Gastrocnemius medialis (tissue), 4 donors: ENCODE measurements at places on chromosomes 7 and 10. TPM values are rescaled to one million over a fixed set of nuclear protein-coding genes. Genes with fewer than 3 reads are reported as not detected.

- DNase-seq = no peak
These were observed 24.4 kb downstream of the SKIDA1 start for GRCh38 chr10:21501091-21501490.

DNA sequence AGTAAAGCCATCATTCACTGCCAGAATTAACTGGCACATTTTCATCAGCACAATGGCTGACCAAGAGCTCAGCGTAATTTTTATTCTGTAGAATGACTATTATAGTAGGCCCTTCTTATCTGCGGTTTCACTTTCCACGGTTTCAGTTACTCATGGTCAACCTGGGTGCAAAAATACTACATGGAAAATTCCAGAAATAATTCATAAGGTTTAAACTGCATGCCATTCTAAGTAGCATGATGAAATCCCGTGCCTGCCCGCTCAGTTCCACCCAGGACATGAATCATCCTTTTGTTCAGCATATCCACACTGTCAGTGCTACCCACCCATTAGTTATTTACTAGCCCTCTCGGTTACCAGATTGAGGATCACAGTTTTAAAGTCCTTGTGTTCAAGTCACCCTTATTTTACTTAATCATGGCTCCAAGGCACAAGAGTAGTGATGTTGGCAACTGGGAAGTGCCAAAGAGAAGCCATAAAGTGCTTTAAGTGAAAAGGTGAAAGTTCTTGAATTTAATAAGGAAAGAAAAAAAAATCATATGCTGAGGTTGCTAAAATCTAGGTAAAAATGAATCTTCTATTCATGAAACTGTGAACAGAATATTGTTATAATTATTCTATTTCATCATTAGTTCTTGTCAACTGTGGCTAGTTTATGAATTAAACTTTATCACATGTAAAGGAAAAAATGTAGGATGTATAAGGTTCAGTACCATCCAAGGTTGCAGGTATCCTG lies 204.9 kb downstream of the DOCK4 start:
- DNase-seq = no peak

- no peak for DNase-seq
These were observed 21.7 kb upstream of the ADRB1 start for GRCh38 chr10:114021717-114022680.

Gene SLC39A12
- total RNA-seq = not detected

GRCh38 chr10:23490115-23490514 lies 51.2 kb downstream of the OTUD1 start:
- DNase-seq = no peak

GRCh38 chr7:127396184-127396583 lies 3.7 kb upstream of the ZNF800 start:
- DNase-seq = no peak

DNA sequence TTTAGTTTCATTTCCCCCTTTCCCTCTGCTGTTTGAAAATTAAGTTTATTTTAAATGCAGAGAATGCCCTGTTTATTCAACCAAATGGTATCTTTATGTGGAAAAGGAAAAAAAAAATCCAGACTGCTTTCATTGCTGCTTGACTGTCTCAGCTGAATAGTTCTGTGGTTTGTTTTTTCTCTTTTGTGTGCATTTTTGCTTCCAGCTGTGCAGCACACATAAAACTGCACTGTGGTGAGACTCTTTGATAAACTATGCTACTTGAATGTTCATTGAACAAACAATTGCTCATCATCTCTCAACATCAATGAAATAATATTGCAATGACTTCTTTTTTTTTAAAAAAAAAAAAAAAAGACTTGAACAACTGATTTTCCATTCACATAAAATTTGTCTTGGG lies 78.6 kb upstream of the GLI3 start:
- no peak for DNase-seq

Gene NUTM2A
- 0.39 TPM for total RNA-seq

- DNase-seq = no peak
These were observed 100.8 kb downstream of the ARHGAP21 start for GRCh38 chr10:24622781-24623301.

DNA sequence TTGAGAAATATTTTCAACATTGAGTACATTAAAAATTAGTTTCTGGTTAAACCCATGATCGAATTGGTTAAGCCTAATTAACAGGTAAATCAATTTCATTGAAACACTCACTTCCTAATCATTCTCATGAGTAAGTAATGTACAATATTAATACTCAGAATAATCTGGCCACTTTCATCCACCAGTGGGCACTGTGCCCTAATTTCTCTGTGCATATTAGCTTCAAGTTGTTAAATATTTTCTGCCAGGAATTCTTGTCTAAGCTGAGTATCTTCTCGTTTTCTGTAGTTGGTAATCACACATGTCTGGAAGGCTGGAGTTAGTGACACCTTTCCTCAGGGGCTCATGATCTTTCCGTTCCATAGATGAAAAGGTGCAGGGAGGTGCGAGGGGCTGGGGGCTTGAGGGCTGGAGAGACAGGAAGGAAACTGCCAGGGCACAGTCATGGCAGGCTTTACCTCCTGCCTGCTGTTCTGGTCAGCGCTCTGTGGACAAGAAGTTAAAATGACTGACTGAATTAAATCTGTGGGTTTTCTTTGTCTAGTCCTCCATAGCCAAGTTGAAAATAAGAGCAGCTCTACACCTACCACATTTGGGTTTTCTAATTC lies 71.9 kb downstream of the WIPF3 start:
- no peak for DNase-seq

Gene PLAC9
- total RNA-seq = 16.1 TPM

DNA sequence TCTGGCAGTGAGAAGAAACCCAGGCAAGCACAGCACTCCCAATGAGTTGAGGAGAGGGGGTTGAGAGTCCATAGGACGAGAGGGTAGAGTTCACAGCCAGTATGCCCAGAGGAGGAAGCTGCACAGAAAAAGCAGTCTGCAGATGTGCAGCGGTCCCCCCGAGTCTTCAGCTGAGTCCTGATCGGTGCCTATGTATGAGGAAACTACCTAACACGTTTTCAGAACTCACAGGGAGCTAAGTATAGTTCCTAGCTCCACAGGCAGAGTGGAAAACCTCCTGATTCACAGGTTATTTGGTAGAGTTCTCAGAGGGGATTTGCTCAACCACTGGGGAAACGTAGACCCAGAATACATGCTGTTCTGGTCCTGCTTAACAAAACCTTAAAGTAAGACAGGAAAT lies 271.3 kb upstream of the CNTNAP2 start:
- no peak for DNase-seq
